NCI-H1930 (cell line): ENCODE measurements at places on chromosomes 7 and 10.

- no peak for DNase-seq
Measured at GRCh38 chr7:159201722-159202330, 57.2 kb upstream of the VIPR2 start.

DNA sequence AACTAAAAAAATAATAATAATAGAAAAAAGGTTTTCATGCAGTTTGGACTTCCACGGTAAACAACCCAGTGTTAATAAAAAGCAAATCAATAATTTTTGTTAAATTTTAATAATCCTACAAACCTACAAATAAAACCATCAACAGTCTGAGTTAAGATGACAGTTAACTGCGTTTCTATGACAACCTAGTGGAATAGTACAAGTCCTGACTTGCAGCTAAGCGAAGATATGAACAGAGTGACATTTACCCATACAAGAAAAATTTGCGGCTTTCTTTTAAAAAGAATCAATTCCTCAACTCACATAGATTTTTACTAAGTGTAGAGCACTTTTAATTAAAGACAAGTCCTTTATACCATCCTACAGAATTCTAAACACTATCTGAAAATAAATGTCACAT lies 35.6 kb downstream of the VPS41 start:
- DNase-seq: no peak

GRCh38 chr7:157263156-157263555 lies 73.6 kb upstream of the DNAJB6 start:
- no peak for DNase-seq

DNA sequence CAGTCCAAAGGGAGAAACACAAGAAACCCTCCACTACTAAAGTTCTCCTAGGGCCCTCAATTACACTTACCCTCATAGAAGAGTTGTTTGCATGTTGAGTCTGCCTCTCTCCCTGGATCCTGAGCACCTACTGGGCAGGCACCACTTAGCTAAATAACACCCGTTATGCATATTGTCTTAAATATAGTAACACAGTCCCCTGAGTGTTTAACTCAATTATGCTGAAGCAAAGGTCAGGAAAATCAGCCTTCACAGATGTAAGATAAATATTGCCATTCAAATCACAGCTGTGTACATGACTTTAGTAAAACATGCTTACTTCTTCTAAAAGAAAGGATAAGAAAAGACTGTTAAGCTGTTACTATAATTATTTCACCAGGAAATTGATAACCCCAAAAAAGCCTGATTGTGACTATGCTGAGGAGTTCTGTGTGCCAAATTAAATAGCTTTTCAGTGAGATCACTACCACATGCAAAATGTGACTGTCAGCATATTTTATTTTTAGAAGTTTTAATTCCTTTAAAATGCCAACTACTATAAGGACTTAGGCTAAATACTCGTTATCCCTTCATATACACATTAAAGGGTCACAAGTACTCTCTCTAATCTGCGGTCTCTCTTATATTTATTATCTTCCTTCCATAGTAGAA lies 733.9 kb upstream of the PHF14 start:
- DNase-seq: no peak

GRCh38 chr7:1988533-1988930 lies 244.2 kb downstream of the MAD1L1 start:
- DNase-seq: no peak

DNA sequence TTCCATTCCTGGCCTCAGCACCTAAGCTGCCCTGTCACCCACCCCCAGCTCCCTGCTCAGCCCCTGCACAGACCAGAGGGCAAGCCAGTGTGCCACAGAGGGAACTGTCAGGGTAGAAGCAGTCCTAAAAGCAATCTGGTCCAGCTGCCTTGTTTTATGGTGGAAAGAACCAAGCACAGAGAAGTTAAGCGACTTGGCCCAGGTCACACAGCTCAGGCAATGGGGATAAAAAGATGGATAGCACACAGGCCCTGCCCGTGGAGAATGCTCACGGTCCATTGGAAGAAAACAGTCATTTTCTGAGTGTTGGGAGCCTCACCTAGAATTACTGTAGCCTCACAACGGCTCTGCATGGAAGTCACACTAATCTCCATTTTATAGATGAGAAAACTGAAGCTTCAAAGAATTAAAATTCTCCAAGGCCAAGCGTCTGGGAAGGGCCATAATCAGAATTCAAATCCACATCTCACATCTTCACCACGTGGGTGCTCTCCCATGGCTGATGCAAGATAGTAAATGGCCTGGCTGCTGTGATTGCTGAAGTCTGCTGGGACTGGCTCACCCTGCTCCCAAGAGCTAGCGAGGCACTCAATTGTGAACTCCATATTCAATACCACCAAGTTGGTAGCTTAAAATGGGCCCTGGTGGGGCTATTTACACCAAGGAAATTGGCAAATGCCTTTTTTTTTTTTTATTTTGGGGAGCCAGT lies 26.8 kb downstream of the C10orf105 start:
- DNase-seq: no peak

DNA sequence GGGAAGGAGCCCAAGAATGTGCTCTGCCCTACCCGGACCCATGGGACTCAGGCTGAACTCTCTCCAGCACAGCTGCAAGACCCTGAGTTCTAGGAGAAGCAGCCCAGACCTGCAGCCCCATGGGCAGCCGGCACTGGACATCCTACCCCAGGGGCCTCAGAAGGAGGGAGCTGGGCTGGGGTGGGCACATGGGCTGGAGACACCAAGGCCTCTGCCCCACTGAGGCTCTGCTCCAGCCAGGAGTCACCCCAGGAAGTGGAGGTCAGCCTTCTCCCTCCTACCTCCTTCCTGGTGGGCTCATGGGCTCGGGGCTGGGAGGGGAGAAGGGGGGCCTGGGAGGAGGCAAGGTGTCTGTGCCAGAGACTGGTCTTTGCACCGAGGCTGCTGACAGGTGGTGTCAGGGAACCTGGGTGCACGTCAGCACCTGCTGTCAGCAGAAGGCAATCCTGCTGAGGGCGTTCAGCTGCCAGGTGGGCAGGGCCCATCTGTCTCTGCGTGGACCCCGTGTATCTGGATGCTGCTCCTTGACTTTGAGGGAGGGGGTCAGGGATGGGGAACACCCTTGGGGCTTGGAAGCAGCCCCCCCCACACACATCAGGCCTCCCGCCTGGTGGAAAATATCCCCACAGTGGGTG lies 95.2 kb downstream of the PDGFA start:
- no peak for DNase-seq

- DNase-seq: no peak
Measured at GRCh38 chr7:132609222-132609621, 33.0 kb upstream of the PLXNA4 start.

DNA sequence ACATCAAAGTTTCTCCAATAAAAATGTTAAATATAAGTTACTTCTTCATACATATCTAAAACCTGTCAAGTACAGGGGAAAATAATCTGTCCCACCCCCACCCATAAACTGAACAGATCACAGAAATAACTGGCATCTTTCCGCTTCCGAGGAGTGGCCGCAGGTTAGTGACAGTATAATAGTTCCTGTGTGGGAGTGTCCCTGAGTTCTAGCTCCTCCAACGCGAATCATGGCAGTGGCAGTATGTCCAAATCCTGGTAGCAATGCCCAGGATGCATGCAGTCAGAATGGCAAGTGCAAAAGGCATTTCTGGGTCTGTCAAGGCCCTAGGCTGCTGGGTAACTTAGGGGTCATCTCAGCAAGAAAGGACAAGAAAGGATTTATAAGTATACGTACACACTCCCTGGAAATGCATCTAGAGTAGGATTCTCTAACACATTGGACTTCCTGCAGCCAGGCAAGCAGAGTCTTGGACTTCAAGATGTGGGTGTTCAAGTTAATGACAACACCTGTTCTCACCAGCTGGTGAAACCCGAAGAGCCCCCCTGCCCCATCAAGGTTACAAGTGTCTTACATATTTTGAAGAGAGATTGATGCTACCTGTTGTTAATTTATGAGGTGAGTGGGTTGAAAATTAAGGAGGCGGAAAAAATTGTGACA lies 94.4 kb upstream of the COL1A2 start:
- DNase-seq: no peak

- no peak for DNase-seq
Measured at GRCh38 chr7:152760854-152761748, 1.5 kb downstream of the ACTR3B start.

- no peak for DNase-seq
Measured at GRCh38 chr7:33423646-33424020, 294.3 kb downstream of the BBS9 start.

DNA sequence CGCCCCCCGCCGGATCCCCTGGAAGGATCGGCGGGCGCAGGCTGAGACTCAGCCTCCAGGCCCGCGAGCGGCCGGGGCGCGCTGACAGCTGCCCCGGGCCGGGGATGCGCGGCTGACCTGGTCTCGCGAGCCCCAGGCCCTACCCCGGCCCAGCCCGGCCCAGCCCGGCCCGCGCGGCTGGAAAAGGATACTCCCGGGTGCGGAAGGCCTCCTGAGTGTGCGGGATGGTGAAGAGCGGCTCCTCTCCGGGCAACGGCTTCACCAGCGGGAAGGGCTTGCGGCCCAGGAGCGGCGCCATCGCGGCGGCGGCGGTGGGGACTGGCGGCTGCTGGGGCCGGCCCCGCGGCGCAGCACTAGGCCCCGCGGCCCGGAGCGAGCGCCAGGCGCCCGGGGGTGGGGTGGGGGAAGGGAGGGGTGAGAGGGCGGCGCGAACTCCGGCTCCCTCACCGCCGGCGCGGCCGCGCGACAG lies 423 bp downstream of the BAZ1B start:
- no peak for DNase-seq

- DNase-seq: no peak
Measured at GRCh38 chr10:131165092-131165491, 146.4 kb downstream of the TCERG1L start.

DNA sequence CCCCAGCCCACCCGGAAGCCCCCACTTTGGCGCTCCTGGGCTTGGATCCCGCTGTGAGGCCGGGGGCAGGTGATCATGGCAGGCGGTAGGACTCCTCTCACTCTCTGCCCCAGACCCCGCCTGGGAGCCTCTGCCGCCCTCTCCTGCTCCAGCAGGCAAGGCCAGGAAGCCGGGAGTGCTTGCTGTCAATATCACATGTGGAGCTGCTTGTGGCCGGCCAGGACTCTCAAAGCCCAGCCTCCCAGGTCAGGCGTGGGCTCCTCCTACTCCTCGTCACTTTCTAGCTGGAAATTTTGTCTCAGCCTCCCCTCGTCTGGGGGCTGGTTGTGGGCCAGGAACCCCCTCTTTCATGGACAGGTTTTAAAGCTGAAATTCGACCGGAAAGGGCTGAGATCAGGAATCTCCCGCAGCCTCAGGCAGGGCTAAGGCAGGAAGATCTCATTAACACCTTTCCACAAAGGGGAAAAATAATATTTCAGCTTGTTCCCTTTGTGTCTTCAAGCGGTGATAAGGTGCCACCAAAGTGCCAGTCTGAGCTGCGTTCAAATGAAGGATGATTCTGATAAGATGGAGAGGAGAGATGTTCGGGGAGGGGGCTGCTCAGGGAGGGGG lies 273.6 kb upstream of the PODXL start:
- DNase-seq: peak; percentile 4

DNA sequence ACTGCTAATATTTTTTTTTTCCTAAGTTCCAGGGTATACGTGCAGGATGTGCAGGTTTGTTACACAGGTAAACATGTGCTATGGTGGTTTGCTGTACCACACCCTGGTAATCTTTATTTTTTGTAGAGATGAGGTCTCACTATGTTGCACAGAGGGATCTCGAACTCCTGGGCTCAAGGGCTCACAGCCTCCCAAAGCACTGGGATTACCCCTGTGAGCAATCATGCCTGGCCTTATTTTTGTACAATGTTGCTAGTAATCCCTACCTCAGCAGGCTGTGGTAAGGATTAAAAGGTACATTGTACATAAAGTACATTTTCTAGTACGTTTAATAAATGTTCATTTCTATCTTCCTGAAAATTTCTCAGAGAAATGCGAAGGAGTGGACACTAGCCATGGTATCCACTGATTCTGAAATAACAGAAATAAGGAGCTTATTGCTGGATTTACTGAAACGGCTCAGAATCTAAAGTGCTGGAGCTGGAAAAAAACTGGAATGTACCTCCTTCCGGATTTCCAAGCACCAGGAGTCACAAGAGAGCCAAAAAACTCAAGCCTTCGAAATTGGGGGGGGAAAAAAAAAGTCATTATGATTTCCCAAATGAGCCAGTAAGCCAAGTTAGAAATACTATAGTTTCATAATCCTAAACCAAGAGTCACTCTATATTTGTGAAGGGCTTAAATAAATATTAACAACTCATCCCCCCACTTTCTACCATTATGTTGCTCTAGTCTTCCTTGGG lies 69.6 kb downstream of the NT5C2 start:
- DNase-seq: no peak

GRCh38 chr10:120573355-120573754 lies 116.3 kb downstream of the PLPP4 start:
- DNase-seq: no peak

DNA sequence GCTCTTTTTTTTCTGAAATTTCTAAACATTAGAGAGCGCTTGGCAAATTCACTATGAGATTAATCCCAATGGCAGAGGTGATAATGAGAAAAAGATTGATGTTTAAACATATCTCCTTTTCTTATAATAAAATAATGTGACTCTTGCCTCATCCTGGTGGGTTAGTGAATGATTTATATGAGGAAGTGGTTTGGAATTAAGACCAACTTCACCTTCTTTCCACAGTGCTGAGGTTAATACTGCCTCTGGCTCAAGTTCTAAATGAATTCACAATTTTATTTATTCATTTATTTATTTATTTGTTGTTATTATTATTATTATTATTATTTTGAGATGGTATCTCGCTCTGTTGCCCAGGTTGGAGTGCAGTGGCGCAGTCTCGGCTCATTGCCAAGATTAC lies 40.5 kb upstream of the ADO start:
- DNase-seq: no peak

DNA sequence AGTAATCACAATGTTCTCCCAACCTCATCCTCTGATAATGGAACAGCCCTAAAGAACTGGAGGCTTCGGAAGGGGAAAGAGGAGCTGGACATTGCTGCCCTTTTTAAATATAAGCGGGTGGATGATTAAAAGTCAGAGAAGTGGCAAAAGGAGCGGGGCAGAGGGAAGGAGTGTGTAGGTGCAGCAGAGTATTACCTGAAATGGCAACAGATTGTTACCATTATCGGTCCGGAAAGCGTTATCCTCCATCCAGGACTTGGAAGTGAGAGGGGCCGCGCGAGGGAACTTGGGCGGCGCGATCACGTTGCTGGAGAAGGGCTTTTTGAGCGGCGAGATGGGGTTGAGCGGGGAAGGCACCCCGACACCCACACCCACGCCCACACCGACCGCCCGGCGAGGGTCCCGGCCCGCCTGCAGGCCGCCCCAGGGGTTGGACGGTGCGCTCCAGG lies 51.7 kb downstream of the CPEB3 start:
- DNase-seq: no peak
